DMS153 (cell line): ENCODE measurements at places on chromosomes 6 and 20.
A peak's percentile ranks its signal among the peaks of the same experiment; 100 is the strongest.

GRCh38 chr20:60100780-60101179, 142.6 kb downstream of the CDH26 start:
- no peak for DNase-seq

- no peak for DNase-seq
These were observed 45.4 kb upstream of the EYA2 start for GRCh38 chr20:46849269-46849668.

GRCh38 chr6:147266821-147267220, 62.6 kb downstream of the STXBP5 start:
- DNase-seq = no peak

DNA sequence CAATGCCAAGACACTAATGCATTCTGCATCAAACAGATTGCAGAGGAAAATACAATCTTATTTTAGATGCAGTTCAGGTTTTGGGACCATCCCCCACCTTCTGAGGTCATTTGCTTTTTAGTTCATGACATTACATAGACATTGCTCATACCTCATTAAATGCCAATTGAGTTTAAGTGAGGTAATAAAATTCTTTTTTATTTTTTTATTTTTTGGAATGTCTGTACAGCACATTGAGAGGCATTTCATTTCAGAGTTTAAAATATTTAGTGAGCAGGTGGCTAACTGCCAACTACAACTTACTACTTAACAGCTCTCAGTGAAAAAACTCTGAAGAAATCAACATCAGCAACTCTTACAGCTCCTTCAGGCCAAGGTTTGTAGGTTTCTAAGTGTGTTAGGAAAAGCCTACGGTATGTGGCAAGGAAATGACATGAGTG, 482.2 kb upstream of the RNF217 start:
- no peak for DNase-seq

DNA sequence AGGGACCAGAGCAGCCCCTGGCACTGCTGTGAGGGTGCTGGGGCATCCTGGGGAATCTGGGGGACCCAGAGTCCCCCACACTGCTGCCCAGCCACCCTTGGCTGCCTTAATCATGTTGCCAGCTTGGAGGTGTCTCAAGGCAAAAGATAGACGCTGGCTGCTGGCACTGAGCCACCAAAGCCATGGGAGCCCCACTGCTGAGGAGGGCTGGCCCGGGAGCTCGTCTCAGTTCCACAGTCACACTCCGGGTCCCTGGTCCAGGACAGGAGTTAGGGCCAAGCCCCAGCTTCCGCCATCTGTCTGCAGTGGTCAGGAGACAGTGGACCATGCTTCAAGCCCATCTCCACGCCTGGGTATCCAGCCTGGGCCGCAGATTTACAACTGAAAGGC, 41.0 kb upstream of the HMGA1 start:
- no peak for DNase-seq

DNA sequence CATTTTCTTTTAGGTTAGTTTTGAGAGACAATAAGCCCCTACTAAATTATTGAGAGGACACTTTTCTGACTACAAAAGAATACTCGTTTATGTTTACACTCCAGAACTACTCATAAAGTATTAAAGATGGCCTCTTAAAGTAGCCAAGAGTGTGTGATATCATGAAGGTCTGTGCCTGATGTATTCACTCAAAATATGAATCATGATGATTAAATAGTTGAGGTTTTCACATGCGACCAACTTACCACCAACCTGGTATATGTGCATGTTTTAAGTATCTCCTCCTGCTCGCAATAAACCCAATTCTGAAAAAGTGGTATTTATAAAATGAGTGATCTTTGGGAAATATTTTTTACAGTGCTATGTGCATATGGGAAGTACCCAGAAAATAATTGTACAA, 43.9 kb downstream of the IL20RA start:
- DNase-seq = peak; percentile 29

DNA sequence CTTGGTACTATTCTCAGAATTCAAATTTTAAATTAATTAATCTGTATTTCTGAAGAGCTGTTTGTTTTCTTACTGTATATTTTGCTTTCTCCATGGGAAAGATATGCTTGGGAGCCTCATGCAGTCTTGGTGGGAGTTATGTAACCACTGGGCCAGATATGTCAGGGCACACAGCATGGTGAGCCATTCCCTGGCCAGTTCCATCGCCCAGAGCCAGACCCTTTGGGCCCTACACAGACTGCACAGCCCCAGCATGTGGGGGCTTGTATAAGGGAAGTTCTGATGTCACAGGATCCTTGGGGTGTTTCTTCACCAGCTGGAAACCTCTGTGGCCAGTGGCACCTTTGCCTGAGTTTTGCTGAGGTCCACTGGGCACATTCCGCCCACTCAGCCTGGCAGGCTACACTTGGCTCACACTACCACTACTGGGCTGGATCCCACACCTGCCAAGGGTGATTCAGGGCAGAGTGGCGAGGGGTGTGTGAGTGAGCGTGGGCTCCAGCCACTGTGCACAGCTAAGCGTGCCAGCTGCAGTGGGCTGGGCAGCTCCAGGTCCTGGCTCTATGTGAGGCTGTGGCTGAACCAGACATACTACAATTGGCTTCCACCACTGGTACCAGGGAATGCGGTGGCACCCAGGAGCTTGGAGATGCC, 293.5 kb downstream of the ARHGAP18 start:
- DNase-seq = no peak

DNA sequence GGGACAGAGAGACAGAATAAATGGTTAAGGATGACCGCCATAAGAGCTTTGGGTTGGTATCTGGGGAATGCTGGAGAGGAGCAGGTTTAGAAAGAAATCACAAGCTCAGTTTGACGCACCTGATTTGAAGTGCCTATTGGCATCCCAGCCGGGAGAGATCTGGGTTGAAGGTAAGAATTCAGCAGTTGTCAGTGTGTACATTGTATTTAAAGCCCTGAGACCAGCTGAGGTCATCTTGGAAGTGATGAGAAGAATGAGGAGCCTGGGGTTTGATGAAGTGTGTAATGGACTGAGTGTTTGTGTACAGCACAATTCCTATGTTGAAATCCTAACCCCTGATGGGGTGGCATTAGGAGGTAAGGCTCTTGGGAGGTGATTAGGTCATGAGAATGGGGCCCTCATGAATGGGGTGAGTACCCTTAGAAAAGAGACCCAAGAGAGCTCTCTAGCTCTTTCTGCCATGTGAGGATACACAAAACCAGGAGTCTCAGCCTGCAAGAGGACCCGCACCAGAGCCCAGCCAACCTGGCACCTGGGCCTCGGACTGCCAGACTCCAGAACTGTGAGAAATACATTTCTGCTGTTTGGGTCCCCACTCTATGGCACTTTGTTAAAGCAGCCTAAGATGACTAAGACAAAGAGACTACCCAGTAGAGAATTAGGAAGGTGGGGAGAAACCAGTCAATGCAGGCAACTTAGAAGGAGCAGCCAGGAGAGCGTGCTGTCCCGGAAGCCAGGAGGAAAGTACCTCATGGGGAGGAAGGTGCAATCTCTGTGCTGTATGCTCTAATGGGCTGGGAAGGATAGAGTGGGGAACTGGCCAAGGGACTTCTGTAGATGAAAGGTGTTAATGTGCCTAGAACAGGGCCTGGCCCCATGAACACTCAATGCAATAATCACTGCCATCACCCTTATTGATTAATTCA, 133.7 kb upstream of the SLC24A3 start:
- no peak for DNase-seq

DNA sequence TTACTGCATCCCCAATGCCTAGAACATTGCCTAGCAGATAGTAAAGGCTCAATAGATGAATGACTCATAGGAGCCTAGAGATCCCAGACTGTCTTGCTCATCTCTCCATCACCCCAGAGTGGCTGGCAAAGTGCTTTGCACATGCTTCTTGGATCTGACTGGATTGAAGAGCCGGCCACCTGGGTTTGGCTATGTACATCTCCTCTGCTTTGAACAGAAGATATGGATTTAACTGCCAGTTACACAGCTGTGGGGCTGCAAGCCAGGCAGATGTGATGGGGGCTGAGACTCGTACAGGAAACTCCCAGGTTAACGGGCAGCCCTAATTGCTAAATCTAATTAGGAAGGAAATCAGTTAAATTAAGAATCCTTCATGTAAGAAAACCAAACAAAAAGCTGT, 28.6 kb downstream of the MYLIP start:
- DNase-seq = no peak

DNA sequence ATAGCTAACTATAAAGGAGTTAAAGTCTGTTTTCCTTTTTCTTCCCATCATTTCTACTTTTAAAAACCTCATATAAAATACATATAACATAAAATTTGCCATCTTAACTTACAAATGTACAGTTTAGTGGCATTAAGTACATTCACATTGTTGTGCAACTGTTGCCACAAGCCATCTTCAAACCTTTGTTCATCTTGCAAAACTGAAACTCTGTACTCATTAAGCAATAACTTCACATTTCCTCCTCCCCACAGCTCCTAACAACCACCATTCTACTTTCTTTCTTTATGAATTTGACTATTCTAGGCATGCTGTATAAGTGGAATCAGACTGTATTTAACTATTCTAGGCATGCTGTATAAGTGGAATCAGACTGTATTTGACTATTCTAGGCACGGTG, 4.5 kb downstream of the CCDC170 start:
- DNase-seq = no peak

GRCh38 chr6:116029535-116029934, 31.2 kb downstream of the FRK start:
- DNase-seq = no peak

DNA sequence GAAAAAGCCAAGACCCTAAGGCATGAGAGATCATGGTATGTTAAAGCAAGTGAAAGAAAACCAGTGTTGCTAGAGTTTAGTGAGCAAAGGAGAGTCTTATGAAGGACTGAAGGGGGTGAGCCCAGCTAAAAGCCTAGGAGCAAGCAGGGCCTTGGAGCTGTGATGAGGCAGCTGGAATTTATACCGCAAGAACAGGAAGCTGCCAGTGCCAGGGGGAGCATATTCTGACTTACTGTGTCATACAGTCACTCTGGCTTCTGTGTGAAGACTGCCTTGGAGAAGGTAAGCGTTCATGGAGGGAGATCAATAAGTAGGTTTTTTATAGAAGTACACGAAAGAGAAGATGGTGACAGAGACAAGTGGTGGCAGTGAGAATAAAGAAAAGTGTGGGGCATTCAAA, 308.9 kb upstream of the THEMIS start:
- no peak for DNase-seq

GRCh38 chr6:159125951-159126352, 43.2 kb upstream of the FNDC1 start:
- no peak for DNase-seq

DNA sequence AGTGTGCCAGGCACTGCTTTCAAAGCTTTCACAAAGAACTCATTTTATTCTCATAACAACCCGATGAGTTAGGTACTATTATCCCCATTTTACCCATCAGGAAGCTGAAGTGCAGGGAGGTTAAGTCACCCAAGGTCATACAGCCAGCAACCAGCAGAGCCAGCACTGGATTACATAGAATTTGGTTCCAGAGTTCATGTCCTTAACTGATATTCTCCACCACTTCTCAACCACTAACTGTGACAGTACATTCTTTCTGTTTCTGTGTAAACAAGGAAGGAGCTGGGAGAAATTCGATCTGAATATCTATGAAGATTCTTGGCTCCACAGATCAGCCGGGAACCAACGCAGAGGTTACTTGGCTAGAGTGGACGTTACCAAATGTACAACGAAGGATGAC, 98.0 kb downstream of the KIF16B start:
- DNase-seq = peak; percentile 7

GRCh38 chr20:46458866-46459750, 52.7 kb upstream of the ELMO2 start:
- DNase-seq = peak; percentile 64

- no peak for DNase-seq
These were observed 48.6 kb downstream of the RALGAPA2 start for GRCh38 chr20:20663841-20664240.

GRCh38 chr6:57163956-57164355, 8.2 kb upstream of the BAG2 start:
- no peak for DNase-seq

DNA sequence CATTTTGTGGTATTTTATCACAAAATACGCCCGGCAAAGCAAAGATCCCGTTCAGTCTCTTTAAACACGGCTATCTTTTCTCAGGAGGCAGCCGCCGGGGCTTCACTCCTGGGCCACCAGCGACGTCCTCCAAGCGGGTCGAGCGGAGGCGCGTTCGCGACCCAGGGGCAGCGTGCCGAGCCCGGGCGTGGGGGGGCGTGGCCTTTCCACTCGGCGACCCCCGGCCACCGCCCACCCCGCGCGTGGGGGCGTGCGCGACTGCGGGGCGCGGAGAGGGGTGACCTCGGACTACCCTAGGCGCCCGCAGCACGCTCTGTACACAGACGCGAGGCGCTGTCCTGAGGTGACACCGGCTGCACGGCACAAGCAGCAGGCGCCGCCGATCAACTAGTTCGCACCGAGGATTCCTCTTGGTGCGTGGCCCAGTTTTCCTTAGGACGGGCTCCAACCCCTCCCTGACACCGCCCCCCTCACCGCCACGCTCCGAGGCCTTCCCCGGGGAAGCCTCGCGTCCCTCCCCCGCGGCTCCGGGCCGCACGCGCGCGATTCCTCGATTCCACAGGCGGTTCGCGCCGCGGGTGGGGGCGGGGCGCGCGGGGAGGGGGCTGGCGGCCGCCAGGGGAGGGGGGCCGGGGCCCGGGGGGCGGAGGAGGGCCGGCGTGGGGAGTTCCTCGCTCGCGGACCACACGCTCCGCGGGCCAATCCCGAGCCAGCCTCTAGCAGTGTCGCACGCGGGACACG, 1.1 kb upstream of the JARID2 start:
- peak; percentile 49 for DNase-seq

- no peak for DNase-seq
These were observed 32.4 kb upstream of the CCDC167 start for GRCh38 chr6:37532122-37532521.

DNA sequence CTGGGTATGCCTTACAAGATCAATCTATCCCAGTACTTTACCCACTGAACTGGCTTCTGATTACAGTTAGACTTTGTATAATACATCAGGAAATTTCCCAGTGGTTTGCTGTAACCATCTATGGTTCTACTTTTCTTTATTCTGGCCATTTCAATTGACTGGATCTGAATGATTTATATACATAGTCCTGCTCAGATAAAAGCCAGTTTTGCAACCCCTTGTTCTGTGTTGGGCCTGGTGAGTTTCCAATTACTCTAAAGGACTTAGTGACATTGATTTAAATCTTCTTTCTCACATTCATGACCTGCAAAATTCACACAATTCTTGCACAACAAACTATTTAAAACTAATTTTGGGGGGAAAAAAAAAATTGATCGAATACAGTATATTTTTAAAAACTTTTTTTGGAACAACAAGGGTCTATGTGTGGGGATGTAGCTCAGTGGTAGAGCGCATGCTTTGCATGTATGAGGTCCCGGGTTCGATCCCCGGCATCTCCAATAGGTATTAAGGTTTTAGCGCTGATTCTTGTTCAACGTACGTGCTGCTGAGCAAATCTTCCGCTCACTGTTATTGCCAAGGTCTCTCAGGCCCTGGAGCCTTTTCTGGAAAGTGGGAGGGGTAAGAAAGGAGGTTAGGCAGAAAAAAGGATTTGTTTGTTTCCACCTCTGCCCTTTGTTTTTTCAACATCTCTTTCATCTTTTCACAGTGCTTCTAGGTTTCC, 117.5 kb downstream of the GPX5 start:
- DNase-seq = no peak

DNA sequence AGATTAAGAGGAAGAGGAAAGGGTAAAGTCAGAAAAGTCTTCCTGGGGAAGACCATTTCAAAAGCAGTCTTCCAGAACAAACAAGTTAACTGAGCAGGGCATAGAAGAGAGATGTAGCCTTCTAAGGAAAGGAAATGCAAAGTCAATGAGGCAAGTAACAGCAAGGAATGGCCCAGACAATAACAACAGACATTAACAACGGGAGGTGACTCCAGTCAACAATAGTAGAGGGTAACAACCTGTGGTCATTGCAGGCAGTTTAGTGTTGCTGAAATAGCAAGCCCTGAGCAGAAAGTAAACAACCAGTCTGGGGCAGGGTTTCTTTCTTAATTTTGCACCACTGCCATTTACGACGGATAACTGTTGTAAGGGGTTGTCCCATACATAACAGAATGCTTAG, 2.1 kb downstream of the MDN1 start:
- DNase-seq = no peak
